Ecto neural progenitor cell (in vitro differentiated cells): ENCODE measurements at places on chromosomes 3 and 15.

DNA sequence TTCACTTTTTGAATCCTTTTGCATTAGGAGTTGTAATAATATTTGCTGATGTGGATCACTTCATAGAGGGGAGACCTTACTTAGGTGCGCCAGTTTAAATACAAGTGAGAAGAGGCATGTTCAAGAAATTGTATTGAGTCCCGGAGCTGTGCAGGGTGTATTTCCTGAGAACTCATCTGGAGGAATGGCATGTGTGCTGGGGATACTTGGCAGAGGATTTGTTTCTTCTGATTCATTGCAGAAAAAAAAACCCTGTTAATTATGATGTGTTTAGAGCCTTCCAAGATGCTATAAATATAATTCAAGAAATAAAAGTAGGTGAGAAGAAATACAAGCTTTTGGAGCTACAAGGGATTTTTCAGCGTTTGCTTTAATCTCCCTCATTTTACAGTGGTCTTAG is 97.6 kb downstream of the TPRG1 start:
- DNase-seq = no peak

GRCh38 chr3:141796889-141797781 is 33.9 kb downstream of the GRK7 start:
- peak; percentile 90 for DNase-seq

- no peak for DNase-seq
These were observed 65.2 kb upstream of the SPPL2A start for GRCh38 chr15:50830477-50831354.

- no peak for DNase-seq
These were observed 21.4 kb downstream of the FAH start for GRCh38 chr15:80174017-80174746.

GRCh38 chr15:100615801-100616200 is 13.4 kb downstream of the ASB7 start:
- no peak for DNase-seq

DNA sequence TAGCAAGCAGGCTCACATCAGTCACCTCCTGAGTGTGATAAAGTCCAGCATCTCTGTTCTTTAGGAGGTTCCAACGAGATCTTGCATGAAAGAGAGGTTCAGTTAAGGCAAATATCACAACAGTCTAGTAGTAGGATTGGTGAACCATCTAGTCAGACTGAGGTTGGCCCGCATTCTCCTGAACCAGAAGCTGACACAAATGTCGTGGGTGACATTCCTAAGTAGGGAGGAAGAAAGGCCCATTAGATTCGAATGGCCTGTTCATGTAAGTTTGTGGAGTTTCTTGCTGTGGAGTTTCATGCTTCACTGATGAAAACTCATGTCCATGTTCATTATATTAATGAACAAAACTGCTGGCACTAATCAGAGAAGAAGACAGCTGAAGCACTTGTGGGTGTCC is 66.7 kb upstream of the XCR1 start:
- no peak for DNase-seq

DNA sequence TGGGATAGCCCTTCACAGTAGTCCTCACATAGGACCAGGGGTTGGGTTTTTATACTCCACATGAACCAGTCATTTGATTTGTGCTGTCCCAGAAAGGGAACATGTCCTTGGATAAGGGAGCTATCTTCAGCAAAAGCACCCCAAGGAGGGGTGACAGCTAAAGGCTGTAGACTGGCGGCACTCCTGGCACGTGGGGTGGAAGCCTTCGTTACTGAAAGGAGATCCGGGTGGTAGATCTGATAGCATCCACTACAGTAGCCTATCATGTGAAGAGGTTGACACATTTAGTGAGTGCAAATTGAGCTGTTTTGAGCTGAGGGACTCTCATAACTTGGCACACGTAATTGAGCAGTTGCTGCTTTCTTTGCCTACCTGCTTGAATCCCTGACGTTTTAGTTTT is 588.8 kb upstream of the GOLIM4 start:
- DNase-seq = no peak

GRCh38 chr3:46080124-46080968 is 53.1 kb upstream of the XCR1 start:
- no peak for DNase-seq

DNA sequence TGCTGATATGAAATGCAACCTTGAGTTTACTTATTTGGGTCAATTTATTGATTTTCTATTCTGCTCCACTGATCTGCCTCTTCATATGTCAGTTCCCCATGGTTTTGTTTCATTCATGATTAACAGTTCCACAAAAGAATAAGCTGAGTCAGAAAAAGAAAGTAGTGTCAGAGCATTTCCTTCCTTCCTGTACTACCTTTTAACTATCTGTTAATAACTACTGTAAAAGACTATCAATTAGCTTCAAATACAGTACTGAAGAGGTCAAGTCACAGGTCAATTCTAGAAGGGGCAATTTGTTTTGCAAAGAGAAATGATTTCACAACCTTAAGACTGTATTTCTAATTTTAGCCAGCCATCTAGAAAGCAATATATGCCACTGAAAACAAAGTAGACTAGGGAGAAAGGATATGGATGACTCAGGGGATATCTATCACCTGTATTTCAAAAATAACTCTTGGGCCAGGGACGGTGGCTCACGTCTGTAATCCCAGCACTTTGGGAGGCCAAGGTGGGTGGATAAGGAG is 129.5 kb downstream of the TFDP2 start:
- DNase-seq = no peak

DNA sequence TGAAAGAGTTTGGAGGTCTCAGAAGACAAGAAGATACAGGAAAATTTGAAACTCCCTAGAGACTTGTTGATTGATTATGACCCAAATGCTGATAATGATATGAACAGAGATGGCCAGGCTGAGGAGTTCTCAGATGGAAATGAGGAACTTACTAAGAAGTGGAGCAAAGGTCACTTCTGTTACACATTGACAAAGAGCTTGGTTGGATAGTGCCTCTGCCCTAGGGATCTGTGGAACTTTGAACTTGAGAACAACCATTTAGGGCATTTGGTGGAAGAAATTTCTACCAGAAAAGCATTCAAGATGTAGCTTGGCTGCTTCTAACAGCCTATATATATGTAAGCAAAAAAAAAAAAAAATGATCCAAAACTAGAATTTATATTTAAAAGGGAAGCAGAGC is 48.9 kb upstream of the NAALADL2 start:
- DNase-seq = no peak

- no peak for DNase-seq
These were observed 35.1 kb downstream of the POC1A start for GRCh38 chr3:52119099-52119498.

GRCh38 chr3:53161820-53162671 is 1.0 kb downstream of the PRKCD start:
- DNase-seq = peak; percentile 73

DNA sequence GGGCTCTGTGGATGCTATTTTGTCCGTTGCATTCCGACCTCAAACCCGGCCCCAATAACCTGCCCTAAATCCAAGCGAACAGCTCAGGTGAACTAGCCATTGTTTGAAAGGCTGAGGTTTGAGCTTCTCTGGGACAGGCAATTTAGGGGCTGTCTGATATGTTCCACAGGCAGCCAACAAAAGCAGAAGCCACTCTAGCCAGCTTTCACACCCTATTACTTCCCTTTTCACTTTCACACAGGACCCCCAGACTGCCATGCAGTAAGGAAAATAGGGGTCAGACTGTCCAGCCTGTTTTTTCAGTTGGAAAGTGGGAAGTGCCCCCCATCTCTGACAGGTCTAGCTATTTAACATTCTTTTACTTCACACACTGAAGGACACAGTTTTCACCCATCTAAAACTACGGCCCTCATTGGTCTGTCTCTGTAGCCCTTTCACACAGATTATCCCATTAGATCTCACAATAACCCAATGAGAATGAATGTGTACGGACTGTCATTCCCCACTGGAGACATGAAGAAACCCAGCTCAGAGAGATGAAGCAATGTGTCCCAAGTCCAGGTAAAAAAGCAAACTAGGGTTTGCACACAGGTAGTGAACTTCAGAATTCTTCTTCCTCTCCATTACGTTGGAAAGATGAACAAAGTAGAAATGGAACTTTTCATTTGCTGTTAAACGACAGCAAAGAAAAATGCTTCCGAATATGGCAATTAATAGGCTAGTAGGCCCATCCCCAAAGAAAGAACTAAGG is 1.9 kb downstream of the CCDC12 start:
- no peak for DNase-seq
